ENCODE measurements at places on chromosomes 7 and 10.

GRCh38 chr7:85095366-85095765 lies 91.5 kb downstream of the SEMA3D start:
- DNase-seq = no peak

DNA sequence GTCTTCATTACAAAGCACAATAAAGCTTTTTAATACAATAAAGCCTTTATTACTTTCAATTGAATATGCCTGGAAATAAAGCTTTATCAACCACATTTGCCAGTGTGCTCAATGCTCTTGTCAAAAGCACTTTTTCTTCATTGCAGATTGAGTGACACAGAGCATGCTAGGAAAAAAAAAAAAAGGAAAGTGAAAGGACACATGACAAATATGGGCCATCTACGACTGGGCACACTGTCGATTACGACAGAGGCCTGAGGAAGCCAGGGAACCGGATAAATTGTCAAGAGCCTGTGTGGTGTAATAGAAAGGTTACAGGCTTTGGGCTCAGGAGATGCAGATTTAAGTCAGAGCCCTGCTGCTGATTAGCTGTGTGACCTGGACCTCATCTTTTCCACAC lies 84.8 kb upstream of the LRGUK start:
- DNase-seq = no peak

- peak; percentile 56 for DNase-seq
Observed at GRCh38 chr10:32413513-32413912, 32.4 kb upstream of the CCDC7 start.

GRCh38 chr7:32761451-32762205 lies 129.9 kb downstream of the KBTBD2 start:
- DNase-seq = no peak

GRCh38 chr10:93261089-93261488 lies 187.4 kb downstream of the CYP26A1 start:
- DNase-seq = no peak

Data from GM04504 (cell line).